Endodermal cell (in vitro differentiated cells): ENCODE measurements at places on chromosomes 5 and 9. TPM values are rescaled to one million over a fixed set of nuclear protein-coding genes. Genes with fewer than 3 reads are reported as not detected.

- DNase-seq, result peak; percentile 86
These were observed 3.9 kb upstream of the ADCY2 start for GRCh38 chr5:7391814-7392692.

Gene GPX8
- total RNA-seq, result 43.0 and 47.9 TPM in 2 replicates

DNA sequence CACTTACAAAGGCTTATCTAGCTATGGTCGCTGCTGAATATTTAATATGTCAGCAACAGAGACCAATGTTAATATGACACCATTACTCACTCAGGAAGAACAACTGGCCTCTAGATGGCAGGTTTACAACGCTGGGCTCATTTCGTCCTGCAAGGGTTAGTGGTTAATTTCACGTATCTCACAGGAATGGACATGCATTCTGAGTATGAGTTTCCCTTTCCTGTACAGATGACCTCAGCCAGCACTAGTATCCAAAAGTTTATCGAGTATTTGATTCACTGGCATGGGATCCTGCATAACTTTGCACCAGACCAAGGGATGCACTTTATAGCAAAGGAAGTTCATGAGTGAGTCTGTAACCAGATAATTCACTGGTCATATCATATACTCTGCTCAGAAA, 8.7 kb upstream of the TRPC7 start:
- DNase-seq, result peak; percentile 60

DNA sequence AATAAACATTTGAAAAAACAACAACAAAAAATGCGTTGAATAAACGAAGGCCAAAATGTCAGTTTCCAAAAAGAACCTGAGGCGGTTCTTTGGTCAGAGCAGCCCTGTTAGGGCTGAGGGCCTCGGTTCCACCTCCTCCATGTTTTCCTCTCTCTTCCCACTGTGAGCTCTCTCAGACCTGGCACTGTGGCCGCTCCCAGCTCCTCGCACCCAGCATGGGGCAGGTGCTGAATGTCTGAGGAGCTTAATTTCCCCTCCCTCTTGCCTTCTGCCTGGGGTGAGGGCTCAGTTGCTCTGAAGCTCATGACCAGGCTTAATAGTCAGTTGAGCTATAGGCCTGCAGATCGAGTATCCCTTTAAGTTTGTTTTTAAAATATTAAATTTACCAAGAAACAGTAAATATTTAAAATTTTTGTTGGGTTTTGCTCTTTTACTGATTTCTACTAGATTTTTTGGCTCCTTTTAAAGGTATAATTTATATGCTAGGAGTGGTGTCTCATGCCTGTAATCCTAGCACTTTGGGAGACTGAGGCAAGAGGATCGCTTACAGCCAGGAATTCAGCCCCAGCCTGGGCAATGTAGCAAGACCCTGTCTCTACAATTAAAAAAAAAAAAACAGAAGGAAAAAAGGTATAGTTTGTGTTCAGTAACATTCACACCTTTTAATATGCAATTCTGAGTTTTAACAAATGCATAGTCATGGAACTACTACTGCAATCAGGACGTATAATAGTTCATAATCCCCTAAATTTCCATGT, 28.1 kb downstream of the DAPK1 start:
- peak; percentile 88 for DNase-seq

Gene PCA3
- total RNA-seq, result not detected in 3 replicates

- DNase-seq, result no peak
These were observed 9.6 kb downstream of the FBXW2 start for GRCh38 chr9:120783602-120784047.

DNA sequence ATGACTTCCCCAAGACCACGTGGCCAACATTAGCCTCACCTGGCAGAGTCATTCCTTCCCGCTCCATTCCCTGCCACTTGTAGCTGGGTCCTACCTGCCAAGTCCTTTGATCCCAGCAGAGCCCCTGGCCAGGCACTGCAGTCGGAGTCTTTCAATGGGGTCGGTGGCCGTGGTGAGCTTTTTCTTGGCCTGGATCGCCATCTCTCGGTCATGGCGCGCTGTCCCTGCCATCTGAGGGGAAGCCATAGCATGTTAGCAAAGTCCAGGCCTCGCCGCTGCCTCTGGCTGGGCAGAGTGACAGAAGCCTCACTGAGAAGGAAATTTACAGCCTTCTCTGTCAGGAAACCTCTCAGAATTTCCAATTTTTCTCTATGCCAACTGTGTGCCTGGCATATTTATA, 17.5 kb downstream of the CAPSL start:
- peak; percentile 88 for DNase-seq

DNA sequence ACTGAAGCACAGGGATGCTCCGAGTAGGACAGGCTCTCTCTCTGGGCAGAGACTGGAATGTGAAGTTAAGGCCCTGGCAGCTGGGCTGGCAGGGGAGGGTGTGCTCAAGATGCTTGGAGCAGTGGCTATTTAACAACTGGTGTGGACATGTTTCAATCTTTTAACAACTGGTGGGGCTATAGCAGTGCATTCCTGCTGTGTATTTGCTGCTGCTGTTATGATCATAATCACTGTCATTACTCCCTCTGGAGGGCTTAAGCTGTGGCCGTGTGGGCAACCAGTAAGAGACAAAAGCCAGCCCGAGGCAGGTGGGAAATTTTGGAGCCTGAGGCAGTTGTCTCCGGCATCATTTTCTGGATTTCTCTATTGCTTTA, 33.3 kb upstream of the PTGS1 start:
- DNase-seq, result no peak

GRCh38 chr9:90801973-90802322, 329 bp downstream of the SYK start:
- DNase-seq, result no peak

- DNase-seq, result no peak
These were observed 41.6 kb upstream of the FBN2 start for GRCh38 chr5:128579639-128580038.

- no peak for DNase-seq
These were observed 529.1 kb upstream of the CLINT1 start for GRCh38 chr5:158388021-158388420.

DNA sequence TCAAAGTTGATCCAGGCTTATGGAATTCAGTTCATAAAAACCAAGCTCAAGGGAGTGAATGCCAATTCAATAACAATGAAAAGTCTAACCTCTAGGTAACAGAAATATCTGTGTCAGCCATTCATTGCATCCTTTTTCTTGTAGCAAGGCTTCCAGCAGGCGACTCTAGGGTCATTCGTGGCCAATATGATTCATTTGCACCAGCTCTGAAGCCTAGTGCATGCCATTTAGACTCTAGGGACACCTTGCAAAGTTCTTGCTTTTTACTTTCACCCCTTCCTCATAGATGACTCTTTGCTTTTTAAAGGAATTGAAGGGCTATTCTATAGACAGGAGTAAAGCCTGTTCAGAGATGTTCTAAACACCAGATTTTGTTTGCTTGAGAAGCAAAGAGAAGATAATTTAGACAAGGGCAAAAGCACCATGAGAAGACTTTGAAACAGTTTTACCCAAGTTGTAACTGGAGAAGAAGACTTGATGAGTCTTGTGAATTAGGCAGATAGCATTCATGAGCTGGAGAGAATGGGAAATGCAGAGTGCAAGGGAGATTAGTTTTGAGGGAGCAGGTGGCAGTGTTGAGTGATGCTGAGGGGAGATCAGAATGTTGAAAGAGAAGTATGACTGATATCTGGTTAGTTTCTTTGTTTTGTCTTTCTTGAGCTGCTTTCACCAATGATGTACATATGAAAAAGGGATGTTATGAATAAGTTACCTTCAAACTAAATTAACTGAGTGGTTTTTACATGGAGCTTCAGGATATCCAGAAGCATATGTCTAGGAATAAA, 94.5 kb downstream of the F2RL2 start:
- DNase-seq, result no peak

Gene CER1
- total RNA-seq, result 2,562 and 3,326 TPM in 2 replicates

DNA sequence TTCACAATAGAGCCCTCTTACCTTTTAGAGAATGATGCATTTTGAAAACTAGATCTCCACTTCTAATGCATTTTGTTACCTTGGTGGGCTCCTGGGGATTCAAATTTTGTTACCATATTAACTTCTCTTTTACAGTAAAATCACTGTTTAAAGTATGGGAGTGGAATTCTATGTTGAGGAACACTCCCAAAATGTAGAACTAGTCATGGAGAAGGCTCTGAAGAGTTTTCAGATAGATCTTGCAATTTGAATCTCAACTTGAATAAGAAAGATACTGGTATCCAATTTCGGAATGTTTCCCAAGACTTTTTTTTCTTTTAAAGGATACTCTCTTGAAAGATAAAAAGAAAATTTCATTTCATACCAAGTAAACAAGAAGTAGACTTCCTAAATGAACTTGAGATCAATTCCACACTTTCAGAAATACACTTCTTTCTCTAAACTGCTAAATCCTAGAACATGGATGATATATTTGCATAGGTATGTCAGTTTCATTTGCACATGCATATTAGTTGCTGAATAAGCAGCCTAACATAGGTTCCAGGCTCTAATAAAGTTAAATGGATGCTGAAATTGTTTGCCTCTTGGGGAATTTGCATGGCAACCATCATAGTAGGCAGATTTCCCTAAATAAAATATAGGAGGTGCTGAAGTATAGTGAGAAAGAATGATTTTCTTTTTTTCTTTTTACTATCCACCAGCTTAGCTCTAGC, 205.4 kb downstream of the ADAMTS6 start:
- no peak for DNase-seq

DNA sequence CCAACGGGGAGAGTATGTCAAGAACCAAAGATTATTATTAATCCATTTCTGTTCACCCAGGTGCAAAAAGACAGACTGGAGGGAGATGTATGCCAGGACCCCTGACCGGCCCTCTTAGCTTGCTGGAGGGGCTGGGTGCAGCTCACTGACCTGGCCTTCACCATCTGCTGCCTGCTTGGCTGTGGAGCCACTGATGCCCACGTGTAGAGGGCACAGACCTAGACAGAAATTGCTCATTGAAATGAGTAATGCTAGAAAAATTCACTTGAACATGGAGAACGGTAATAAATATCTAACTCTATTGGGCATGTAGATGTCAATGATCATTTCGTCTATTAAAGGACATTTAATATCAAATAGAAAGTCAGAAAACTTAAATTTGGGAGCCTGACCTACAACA, 58.8 kb upstream of the ERCC6L2 start:
- no peak for DNase-seq

- no peak for DNase-seq
These were observed 147.2 kb upstream of the LHFPL2 start for GRCh38 chr5:78795757-78796156.

Gene CCNH
- 36.1 to 44.3 TPM (median 37.7 TPM) in 3 replicates for total RNA-seq

DNA sequence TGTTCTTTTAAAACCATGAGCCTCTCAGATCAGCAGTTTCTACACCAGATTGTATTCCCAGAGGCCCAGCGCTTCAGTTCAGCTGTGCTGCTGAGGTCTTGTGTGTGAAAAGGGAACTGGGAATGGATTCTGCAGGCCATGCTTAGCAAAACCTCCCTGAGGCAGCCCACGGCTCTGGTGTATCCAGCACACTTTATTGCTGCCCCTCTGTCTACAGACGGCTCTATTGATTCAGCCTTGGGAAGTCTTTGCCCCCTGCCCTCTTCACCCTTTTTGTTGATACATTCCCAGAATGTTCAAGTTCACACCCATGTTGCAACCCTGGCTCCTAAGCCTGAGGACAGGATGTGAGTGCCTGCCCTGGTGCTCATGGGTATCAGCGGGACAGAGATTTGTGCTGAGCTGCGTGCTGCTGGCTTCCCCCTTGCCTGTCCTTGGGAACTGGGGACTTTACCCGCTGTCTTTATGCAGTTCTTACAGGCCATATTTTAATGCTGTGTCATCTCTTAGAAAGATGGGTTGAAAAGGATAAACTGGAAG, 37.3 kb downstream of the ARHGAP26 start:
- DNase-seq, result no peak

GRCh38 chr5:102996011-102996575, 123.8 kb downstream of the GIN1 start:
- DNase-seq, result no peak

DNA sequence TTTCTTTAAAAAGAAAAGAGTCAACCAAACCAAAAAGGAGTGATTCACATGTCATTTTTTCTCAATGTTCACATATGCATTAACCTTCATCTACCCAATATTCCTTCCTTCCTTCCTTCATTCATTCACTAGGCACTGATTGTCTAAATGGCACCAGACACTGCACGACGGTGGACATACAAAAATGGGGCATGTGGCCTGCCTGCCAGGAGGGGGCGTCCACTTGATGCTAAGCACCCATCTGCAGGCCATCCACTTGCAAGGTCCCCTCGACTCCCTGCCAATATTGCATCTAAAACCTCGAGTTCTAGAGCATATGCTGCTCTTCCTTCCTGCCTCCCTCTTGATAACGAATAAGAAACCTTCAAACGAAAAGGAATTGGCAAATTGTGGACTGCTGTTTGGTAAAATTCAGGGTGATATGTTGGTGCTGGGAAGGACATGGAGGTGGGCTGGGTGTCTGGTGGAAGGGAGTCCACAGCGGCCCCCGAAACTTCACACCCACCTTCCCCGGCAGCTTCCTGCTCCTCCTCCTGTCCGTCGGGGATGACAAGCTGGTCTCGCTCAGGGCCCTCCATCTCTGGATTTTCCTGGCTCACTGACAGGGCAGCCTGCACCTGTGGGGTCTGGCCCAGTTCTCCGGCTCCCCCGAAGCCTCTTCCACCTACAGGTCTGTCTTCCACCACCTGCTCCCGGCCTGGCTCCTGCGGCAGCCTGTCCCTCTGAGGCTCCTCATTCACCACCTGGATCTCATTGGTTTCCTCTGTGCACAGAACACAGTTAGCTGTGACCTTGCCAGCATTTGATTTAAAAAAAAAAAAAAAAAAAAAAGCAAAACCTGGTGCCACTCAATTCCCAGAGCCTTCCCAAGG, 64.3 kb downstream of the GOLM1 start:
- DNase-seq, result peak; percentile 83

GRCh38 chr9:135959814-135960213, 1.4 kb downstream of the UBAC1 start:
- DNase-seq, result no peak

DNA sequence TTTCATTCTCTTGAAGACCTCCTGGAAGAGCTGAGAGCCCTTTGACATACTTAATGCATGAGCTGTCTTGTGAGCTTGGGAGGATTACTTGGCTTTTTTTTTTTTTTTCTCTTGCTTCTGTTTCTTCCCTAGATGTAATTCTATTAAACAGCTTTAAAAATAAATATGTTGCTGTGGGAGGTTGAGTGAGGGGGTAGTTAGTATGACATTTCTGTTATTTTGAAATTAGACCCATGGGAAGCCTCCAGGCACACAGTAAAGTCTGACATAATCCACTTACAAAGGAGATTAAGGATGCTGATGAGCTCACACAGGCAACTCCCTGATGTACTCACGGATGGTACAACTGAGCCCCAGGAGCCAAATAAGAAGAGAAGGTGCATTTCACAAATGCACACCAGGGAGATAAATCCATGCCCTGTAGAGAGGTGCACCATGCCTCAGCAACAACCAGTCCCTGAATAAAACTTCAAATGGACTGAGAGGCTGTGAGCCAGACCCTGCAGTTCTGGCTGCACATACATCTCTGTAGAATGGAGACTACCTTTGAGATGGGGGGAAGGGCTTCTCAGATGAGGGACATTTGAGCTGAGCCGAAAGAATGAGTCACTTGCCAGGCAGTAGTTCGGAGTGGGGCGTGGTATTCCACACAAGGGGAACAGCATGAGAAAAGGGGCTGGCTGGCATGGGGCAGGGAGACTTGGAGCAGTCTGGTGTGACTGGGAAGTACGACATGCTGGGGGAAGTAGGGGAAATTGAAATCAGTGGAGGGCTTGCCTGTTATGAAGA, 68.7 kb downstream of the ACTL7B start:
- DNase-seq, result no peak
